SHP77 (cell line): ENCODE measurements at places on chromosomes 7 and 10.
A peak's percentile ranks its signal among the peaks of the same experiment; 100 is the strongest.

GRCh38 chr7:27146491-27147198, 929 bp downstream of the HOXA6 start:
- DNase-seq: no peak

GRCh38 chr10:103493362-103493915, at the start of gene NEURL1:
TSS of gene NEURL1 (plus strand) at chr10:103493705. CDS start at chr10:103494388, 683 bp downstream.
- no peak for DNase-seq

- no peak for DNase-seq
These were observed 360.3 kb downstream of the FRMD4A start for GRCh38 chr10:13970236-13970956.

- DNase-seq: no peak
These were observed 57.4 kb downstream of the MKLN1 start for GRCh38 chr7:131385039-131385605.

GRCh38 chr10:58830697-58831096, 318.0 kb downstream of the BICC1 start:
- no peak for DNase-seq

- no peak for DNase-seq
These were observed 260.3 kb downstream of the SNX13 start for GRCh38 chr7:17680026-17680425.

DNA sequence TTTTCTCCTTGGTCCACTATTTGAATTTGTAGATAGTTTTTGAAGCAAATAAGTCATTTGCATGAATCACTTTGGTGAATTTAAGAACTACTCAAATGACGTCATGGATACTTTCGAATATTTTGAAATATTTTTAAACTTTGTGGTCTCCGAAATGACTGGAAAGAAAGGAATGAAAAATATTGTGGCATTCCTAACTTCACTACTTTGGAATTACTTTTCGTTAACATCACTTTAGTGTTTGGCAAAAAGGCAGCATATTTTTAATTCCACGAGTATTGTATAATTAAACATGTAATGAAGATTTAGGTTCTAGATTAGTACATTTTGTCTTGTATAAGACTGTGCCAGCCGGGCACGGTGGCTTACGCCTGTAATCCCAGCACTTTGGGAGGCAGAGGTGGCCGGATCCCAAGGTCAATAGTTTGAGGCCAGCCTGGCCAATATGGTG, 35.3 kb upstream of the ZRANB1 start:
- no peak for DNase-seq

DNA sequence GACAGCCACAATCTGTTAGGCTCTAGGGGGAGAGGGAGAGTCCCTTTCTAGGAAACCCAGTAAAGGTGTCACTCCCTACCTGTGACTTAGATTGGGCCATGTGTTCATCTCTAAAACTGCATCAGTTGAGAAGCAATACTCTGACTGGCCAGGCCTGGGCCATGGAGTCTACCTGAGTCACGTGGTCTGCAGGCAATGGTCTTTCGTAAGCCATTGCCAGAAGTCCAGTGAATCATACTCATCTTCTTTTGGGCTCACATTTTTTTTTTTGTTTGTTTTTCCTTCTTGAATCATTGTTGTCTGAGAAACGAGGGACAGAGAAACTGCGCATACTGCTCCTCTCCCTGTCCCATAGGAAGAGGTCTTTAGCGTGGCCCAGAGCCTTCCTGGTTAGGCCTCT, 215.6 kb downstream of the CCSER2 start:
- no peak for DNase-seq

- no peak for DNase-seq
These were observed 766.4 kb downstream of the GRID1 start for GRCh38 chr10:85600026-85600743.

DNA sequence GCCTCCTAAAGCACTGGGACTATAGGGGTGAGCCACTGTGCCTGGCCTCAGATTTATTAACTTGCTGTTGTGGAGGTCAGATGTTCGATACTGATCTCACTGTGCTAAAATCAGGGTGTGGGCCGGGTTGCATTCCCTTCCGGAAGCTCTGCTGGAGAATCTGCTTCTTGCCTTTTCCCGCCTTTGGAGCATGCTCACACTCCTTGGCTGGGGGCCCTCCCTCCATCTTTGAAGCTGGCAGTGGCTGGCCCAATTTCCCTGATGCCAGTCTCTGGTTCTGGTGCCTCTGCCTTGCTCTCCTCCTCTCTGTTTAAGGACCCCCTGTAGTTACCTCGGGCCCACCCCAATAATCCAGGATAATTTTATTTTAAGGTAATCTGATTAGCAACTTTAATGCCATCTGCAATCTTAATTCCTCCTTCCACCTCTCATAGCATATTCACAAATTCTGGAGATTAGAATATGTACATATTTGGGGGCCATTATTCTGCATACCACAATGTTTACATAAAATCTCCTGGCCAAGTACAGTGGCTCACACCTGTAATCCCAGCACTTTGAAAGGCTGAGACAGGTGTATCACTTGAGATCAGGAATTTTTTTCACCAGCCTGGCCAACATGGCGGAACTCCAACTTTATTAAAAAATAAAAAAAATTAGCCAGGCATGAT, 7.9 kb upstream of the PITRM1 start:
- no peak for DNase-seq

DNA sequence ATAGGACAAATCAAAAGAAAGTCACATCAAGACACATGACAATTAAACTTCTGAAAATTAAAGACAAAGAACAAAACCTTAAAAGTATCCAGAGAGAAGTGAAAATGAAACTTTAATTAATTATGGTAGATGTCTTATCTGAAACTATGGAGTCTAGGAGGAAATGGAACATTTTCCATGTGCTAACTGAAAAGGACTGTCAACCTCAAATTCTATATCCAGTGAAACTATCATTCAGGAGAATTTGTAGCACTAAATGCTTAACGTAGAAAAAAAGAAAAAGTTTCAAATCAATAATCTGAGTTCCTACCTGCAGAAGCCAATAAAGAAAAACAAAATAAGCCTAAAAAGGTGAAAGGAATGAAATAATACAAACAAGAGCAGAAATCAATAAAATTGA, 33.1 kb upstream of the C10orf71 start:
- DNase-seq: no peak

GRCh38 chr7:101877882-101878591, 60.6 kb downstream of the CUX1 start:
- no peak for DNase-seq

GRCh38 chr7:101519324-101520023, 109.6 kb downstream of the MYL10 start:
- DNase-seq: no peak

GRCh38 chr7:79096361-79096805, 357.1 kb downstream of the MAGI2 start:
- DNase-seq: no peak

DNA sequence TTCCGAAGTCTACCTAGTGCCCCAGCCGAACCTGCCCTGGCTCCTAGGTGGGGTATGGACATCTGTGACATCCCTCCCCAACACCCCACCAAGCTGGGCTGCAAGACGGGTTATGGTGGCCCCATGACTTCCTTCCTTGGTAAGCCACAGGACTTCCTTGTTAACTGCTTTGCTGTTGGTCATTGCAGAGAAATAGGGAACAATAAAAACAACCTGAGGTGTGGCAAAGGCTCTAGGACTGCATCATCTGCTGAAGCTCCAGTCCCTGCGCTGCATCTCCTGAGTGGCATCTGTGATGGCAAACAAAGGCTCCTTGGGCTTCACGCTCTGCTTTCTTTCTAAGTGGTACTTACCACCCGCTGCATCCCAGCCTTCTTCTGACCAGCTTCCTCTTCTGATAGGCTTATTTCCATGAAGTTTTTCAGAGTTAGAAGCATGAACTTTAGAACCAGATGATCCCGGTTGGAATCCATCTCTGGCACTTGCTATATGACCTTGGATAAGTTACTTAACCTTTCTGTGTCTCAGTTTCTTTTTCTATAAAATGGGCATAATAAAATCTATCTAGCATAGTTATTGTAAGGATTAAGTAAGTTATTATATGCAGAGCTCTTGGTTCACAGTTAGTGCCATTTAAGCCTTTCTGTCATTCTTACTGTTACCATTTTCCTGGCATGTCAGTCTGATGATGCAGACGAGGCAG, 216.8 kb downstream of the RPS24 start:
- no peak for DNase-seq

DNA sequence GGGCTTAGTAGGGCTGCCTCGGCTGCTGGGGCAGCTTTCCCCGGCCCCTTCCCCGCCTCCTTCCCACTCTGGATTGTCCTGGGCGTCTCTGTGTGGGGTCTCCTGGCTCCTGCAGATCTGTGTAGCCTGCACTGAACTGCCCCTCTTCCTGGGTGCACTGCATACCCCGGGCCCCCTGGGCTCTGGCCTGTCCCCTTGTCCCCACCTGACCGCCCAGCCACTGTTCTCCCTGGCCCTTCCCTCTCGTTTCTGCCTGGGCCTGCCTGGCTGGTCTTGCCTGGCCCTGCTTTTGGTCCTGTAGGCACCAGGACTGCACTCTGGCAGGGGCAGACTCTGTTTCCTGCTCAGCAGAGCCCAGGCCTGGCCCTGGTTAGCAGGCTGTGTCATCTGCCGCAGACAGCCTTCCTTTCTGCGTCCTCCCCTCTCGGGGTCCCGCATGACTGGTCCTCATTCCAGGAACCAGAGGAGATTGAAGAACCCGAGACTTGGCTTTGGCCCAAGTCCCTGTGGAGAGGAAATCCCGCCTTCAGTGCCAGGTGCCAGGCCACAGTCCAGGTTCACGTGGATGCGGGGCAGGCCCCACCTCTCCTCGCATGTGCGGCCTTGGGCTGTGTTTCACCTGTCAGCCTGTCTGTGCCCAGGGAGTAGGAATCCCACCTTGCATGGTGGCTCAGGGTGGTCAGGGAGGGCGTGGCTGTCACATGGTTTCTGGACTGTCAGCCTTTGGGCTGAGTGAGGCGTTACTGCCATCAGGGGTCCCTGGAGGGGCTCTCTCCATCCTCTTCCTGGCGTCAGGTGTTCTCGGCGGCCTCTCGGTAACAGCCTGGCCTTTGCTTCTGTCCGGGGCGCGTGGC, 9.2 kb downstream of the INPP5A start:
- DNase-seq: no peak

- DNase-seq: no peak
These were observed 94.0 kb upstream of the PPP2R2D start for GRCh38 chr10:131806646-131807317.

GRCh38 chr10:84581976-84582375, 253.6 kb downstream of the CCSER2 start:
- DNase-seq: no peak

DNA sequence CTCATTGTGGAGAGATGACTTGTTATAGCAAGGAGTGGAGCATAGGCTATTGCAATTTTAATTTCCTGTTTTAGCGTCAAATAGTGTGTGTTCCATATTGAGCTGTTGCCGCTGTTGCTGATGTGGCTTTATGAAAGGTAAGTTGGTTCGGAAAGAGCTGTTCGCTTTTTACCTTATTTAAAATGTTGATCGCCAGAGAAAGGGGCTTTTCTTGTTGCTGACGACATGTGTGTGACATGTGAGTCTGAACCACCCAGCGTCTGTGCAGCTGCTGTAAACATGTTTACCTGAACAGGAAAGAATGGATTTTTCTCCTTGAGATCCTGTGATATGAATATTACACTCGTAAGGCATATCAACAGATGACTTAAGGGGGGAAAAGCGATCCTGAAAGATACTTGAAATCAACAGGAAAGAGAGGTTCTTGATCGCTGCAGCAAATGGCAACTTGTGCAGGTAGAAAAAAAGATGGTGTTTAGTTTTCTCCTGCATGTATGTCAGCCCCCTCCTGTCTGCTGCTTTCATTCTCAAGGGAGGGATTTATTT, 2.5 kb downstream of the ZEB1 start:
- DNase-seq: no peak

- peak; percentile 86 for DNase-seq
These were observed 101.1 kb upstream of the RET start for GRCh38 chr10:42975558-42976340.

DNA sequence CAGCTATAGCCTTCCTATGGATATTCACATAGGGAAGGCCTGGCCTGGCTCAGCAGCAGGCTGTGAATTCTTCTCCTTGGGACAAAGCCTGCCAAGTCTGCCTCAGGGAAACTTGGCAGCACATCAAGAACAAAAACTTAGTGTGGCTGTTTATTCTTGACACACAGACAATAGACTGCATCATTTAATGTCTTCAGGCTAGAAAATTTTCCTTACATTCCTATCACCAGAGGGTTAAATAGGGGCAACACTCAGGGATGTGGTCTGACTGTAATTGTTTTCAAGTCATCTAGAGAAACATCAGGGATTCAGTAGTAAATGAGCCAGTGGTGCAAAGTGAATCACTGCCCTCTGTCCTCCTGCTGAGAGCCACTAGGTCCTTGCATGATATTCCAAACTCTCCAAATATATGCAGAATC, 137.3 kb downstream of the SEMA3C start:
- DNase-seq: no peak

- no peak for DNase-seq
These were observed 13.0 kb downstream of the DOCK1 start for GRCh38 chr10:126917975-126918908.

DNA sequence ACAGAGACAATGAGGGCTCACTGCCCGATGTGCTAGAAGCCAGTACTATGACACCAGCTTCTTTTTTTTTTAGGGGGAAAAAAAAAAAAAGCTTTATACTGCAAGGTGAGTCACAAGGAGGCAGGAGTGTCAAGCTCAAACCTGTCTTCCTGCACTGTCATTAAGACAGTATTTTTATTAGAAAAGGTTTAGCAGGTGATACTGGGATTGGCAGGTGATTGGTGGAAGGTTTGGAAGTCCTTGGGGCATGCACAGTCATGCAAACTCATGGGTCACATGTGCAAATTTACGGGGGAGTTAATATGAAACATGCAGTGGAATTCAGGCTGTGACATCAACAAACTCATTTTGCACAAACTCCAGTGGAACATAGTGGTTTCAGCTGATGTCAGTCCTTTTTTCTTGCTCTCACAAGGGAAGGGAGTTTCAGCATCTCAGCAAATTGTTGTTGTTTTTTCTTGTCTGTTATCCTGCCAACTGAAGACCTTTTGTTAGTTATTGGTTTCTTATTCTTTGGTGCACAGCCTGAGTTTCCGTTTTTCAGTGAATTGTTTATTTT, 530.6 kb downstream of the ANKRD7 start:
- no peak for DNase-seq

DNA sequence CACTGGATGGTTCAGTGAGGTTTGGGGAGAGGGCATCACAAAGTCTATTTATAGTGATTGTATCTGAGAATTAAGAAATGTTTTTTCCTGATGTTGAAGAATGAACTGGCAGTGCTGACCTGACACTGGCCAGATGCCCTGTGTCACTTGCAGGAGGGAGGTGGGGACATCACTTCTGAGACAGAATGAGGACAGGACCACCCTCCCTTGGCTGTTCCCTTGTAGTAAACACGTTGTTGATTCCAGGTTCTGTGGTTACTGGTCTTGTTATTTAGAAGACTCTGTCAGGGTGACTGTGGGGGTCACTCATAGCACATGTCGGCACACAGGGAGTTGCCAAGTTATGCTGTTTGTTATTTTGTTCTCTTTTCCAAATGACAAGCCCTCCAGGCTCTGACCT, 126.4 kb downstream of the ADCY1 start:
- no peak for DNase-seq

GRCh38 chr10:121261665-121262064, 336.6 kb downstream of the FGFR2 start:
- no peak for DNase-seq

GRCh38 chr10:114552050-114552449, 106.0 kb downstream of the ABLIM1 start:
- no peak for DNase-seq

GRCh38 chr7:82623812-82624211, 180.2 kb upstream of the CACNA2D1 start:
- DNase-seq: no peak

- peak; percentile 5 for DNase-seq
These were observed 41.4 kb upstream of the PNLIPRP3 start for GRCh38 chr10:116385994-116386809.
